ENCODE measurements at places on chromosomes 2 and 18.

DNA sequence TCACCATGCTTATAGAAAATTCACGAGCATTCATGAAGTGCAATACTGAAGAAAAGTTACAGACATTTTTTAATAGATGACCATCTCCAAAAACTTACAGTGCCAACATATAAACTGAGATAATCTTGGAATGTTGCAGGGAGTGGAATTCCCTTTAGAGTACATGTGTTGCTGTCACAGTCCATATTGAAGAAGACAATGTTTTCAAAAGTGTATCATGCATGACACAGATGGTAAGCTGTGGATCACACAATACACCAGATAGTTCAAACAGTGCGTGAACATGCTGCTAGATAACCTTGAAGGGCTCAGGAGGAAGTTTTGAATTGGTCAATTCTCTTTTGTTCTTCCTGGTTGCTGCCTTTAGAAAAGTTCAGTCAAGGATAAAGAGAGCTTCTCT, 1644.3 kb upstream of the NXPH2 start:
- no peak for DNase-seq

DNA sequence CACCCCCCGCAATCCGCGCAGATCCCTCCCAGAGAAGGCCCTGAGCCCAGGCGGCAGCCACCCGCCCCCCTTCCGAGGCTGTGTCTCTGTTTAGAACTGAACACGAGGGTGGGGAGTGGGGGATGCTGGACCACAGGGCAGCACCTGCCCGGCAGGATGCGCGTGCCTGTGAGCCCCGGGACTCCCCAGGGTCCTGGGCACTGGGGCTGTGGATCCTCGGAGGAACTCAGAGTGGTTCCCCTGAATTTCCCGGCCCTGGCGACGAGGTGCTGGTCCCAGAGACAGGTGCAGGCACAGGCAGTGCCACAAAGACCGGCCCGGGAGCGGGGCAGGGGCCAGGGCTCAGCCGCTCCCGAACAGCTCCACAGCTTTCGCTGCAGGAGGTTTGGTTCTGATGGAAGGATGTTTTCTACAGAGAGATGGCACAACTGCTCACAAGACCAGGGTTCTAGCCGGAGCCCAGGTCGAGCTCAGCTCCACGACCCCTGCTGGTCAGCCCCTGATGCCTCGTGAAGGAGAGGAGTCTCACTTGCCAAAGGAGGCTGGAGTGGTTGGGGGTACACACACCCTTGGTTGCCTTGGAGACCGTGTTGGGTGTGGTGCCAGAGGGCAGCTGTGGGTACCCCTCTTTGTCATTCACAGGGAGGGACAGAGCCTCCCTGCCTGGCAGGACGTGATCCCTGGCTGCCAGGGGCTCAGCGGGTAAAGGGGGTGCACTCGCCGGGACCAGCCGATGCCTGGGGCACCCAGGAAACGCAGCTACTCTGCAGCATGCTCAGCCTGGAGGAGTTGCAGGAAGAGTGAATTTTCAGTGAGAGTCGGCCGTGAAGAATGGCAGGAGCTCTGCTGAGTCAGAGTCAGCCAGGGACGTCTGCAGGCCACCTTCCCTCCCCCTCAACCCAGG, 4.4 kb upstream of the NEU4 start:
- DNase-seq, result no peak

DNA sequence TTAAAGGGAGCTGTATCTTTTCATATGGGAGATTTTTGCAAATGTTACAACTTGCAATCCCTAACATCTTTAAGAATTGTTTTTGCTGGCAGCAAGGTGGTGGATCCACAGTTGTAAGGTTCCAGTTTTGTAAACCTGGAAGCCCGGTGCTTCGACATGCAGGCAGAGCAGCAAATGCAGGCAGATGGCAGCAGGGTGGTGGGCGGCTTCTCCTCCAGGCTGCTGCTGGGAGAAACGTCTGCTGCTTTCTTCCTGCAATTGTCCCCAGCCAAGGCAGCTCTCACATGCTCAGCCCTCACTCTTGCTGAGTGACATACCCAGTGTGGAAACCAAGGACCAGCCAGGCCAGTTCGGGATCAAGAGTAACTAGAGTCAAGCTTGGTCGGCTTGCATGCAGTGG, 166.0 kb downstream of the SEPTIN10 start:
- no peak for DNase-seq

GRCh38 chr18:76996429-76996828, 136.2 kb downstream of the MBP start:
- DNase-seq, result no peak

GRCh38 chr18:42814184-42814583, 301.3 kb downstream of the RIT2 start:
- no peak for DNase-seq

- DNase-seq, result no peak
Measured at GRCh38 chr2:133711201-133711600, 142.9 kb upstream of the NCKAP5 start.

DNA sequence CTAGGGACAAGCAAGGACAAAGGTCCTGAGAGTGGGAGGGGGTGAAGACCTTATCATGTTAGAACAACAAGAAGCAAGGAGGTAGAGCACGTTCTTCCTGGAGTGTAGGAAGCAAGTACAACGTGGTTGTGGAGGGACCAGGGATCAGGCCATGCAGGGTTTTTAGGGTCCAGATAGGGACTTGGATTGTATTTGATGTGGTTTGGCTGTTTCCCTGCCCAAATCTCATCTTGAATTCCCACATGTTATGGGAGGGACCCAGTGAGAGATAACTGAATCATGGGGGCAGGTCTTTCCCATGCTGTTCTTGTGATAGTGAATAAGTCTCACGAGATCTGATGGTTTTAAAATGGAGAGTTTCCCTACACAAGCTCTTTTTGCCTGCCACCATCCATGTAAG, 53.2 kb downstream of the ICA1L start:
- DNase-seq, result no peak

All from RWPE2 (cell line).